ENCODE measurements at places on chromosomes 6 and 20.

DNA sequence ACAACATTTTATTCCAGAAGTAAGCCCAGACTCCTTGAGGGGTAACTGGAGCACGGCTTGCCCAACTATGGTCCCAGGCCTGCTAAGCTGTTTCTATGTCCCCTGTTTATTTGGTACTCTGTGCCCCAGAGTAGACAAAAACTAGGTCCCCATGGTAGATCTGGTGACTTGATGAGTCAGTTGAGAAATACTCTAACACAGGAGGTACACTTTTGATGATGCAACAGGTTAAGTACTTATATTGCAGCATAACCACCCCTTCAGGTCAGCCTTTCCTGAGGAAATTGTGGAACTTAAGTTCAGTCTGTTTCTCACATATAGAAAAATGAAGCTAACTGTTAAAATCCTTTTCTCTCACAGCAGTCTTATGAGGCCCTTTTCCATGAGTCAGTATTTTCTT lies 19.6 kb downstream of the TTPAL start:
- DNase-seq, result peak; percentile 12

DNA sequence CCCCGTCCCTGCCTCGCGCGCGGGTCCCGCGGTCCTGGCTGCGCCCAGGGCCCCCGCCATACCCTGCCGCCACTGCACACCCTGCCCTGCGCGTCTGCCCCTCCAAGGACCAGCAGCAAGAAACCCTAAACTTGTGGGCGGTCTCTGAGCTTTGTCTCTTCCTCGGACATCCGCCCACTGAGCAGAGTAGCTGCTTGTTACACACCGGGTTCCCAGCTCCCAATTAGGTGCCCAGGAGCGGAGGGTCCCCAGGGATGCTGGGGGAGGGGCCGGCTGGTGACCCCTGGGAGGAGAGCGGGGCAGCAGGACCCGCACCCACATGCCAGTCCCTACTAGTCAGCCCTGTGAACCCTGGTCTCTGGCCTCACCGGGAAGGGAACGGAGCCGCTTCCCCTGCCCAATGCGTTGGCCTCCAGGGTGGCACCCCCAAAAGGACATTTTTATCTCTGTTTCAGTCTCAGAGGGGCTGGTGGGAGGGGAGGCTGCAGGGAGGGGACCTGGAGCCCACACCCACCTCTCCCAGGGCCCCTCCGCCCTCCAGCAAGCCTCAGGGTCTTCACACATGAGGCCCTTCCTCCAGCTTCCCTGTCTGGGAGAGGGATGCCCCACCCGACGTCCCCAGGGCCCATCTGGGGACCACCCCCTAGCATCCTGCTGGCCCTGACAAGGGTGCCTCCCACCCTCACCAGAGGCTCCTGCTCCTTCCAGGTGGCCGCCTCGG lies 10.5 kb downstream of the STMN3 start:
- no peak for DNase-seq

- DNase-seq, result no peak
Observed at GRCh38 chr6:53811082-53811481, 16.3 kb downstream of the LRRC1 start.

DNA sequence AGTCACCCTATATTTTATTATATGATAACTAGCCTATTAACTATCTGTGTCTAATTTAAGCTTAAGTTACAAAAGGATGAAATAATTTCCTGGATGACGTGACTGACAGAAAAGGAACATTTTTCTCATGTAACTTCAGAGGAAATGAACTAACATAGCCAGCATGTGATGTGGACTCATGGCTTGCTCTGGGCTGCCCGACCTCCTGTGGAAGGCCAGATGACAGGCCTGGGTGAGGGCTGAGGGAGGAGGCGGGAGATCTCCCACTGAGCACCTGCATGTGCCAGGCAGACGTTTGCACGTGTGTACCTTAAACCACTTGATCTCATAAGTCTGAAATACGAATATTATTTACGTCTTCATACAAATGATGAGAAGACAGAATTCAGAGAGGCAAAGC lies 321.1 kb downstream of the SYNE1 start:
- no peak for DNase-seq

DNA sequence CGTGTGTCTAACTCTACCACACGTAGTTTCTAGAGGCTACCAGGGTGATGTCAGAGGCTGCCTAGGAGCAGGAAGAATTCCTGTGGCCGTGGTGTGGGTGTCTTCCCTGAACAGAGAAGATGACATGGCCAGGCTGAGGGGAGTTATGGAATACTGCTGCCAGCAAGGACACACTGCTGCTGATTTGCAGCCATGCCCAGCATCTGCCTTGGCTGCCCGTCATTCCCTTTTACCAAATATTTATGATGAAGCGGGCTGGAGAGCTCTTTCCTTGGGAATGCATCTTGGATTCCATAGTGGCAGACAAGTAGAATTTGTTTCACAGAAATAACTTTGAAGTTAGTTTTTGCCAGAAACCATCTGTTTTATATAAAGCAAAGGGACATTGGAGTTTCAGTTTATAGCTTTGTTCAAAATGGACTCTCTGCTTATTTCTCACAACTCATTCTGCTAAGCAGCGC lies 80.8 kb upstream of the VSTM2L start:
- no peak for DNase-seq

- DNase-seq, result no peak
Observed at GRCh38 chr20:23244156-23244915, 106.3 kb upstream of the NXT1 start.

GRCh38 chr6:25972128-25972527 lies 9.5 kb downstream of the TRIM38 start:
- DNase-seq, result no peak

GRCh38 chr6:108944707-108945680 lies 96.8 kb downstream of the ARMC2 start:
- DNase-seq, result no peak

DNA sequence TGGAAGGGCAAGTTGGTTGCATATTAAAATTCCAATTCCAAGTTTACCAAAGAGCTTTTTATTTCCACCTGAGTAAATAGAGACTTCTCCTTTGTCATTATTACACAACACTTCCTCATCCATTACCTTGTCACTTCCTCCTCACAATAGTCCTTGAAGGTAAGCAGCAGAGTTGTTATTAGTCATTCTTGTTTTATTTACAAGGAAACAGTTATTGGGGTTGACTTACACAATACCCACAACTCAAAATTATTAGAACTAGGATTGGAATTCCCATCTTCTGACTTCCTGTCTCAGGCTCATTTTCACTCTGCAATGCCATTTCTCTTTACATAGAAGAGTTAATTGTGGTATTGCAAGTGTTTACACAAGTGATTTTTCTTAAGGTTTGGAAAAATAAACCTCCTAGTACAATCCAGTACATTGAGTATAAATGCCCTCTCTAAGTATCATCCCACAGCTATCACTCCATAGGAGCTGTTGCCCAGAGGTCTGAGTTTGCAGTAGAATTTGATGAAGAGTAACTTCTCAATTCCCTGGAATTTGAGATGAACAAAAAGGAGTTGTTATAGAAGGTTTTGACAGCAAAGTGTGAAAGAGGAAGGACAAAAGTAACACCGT lies 28.9 kb upstream of the MTRF1L start:
- DNase-seq, result no peak

DNA sequence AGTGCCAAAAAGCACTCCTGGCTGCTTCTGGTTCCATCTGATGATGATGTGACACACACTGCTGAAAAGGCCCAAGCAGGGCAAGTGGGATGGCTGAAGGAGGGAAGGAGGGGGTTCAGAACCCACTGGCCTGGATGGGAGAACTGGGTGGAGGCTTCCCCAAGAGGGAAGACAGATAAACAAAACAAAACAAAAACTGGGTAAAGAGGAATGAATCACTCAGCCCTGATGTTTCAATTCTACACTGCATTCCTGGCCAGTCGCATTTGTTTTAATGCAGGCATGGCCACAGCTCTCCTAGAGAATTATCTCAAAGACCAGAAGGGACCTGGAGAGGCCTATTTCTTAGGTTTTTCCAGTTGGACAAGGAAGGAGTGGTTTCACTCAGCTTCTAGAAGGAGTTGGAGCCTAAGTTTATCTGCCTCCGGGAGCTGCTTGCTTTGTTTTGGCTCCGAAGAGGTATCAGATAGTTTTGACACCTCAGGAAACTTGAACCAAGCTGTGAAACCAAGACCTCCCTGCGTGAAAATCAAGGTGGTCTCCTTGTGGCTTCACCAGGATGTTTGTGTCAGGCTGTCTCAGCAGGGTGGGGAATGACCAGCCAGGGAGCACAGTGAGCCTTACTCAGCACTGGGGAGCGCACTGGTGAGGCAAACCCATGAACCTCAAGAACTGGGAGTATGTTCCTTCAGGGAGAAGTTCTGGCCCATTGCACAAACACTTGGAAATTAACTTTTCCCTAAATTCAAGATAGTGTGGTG lies 16.1 kb downstream of the TTPAL start:
- no peak for DNase-seq

DNA sequence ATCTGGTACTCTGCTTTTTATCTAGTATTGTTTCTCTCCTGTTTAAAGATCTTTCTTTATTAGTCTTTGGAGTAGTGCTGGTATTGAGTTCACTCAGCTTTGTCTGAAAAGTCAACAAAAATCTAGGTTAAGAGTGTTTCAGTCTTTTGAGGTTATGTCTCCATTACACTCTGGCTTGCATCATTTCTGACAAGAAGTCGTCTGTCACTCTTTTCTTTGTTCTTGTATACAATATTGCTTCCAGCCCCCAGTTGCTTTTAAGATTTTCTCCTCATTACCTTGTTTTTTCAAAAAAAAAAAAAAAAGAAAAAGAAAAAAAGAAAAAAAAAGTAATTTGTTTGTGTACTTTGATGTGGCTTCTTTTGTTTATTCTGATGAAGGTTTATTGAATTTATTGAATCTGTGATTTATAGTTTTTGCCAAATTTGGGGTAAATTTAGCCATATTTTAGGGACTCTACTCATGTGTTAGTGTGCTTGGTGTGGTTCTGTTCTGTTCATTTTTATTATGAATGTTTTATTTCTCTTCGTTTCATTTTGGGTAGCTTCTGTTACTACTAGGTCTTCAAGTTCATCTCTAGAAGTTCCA lies 408.9 kb downstream of the CDKAL1 start:
- DNase-seq, result no peak

DNA sequence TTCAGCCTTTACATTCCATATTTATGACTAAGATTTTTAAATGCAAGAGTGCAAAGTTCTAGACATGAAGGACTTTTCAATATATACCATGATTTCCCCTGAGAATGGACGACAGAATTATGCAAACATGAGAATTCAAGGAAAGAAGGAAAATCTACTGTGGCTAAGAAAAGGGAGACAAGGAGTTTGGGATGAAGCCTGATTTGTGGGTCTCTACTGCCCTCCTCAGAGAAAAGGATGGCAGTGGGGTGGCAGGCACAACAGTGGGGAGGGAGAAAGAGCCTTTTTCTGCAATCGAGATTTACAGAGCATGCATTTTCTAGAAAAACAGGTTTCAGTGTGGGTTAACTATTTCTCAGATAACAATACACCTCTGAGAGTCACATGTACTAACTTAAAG lies 466.9 kb upstream of the NRSN1 start:
- no peak for DNase-seq

- no peak for DNase-seq
Observed at GRCh38 chr20:39812116-39812515, 850.0 kb downstream of the DHX35 start.

DNA sequence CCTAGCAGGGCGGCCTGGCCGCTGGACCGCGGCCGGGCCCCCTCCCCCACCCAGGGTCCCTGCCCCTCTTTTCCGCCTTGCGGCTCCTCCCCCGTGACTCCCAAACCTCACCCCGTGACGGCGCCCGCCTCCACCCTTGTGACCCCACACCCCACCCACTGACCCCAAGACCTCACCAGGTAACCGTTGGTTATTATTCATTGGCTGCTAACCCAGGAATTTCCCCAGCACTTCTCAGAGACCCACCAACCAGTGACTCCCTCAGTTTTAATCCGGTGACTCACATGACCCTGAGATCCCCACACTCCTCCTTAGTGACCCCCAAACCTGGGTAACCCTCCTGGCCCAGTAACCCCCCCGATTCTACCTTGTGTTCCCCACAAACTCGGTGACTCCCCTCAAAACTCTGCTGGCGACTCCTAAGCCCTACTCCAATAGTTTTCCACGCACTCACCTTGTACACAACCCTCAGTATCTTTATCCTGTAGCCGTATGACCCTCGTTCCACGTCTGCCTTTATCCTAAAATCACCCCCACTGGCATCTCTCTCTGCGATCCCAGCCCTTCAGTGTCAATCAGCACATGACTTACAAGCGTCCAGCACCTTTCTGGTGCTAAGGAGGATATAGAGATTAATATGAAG lies 534 bp downstream of the ZNF76 start:
- peak; percentile 91 for DNase-seq

- DNase-seq, result peak; percentile 62
Observed at GRCh38 chr6:30453508-30454116, 35.7 kb upstream of the HLA-E start.

DNA sequence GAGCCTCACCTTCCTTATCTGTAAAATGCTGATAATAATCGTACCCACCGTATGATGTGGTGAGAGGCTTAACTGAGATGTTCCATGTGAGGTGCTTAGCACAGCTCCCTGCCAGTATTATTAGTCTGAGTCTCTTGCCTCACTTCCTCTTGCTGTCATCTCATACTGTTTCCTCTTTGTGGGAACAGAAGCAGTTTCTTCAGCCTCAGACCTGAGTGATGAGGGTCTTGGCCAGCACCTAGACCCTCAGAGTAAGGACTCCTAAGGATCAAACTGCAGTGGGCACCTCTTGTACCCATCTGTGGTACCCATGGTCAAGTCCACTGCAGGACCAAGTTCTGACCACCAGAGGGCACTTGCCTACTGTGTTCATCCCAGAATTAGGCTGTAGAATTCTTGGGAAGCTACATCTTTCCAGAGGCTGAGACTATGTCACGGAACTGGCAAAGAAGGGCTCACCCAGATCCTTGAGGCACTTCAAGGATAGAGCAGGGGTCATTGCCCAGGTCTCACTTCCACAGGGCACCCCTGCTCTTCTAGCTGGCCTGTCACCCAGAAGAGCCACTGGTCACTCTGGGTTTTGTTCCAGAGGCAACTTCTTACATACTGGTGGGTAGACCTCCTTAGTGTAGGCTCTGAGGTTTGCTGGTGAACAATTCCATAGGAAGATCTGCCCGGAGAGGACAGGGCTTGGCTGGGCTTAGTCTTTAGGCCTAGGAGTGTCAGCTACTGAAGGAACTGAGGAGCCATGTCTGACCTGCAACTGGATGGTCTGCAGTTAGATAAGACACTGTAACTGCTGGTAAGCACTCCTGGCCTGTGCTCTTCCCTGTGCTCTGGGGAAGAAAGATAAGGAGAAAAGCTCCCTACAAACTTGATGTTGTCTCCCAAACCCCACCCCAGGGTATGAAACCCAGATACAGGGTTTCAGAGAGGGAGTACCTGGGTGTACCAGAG lies 20.6 kb upstream of the SGK2 start:
- DNase-seq, result peak; percentile 13

GRCh38 chr6:68718385-68719073 lies 83.4 kb downstream of the ADGRB3 start:
- DNase-seq, result no peak

DNA sequence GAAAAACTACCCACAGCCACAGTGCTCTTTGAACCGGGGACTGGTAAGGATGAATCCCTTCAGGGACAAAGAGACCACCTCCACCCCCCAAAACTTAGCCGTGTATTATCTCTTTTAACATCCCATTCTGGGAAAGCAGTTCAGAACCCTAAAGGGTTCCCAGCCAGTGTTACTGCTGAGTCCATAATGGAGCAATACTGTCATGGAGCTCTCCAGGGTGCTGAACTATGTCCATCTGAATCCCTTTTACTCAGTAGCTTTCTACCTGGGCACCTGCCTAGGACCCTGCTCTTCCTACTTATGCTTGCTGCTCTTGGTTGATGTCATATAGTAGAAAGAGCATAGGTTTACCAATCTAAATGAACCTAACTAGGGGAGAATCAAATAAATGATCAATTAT lies 22.3 kb upstream of the SAYSD1 start:
- DNase-seq, result no peak

- peak; percentile 32 for DNase-seq
Observed at GRCh38 chr20:40892642-40893041, 136.0 kb upstream of the TOP1 start.
